Non-pigmented ciliary epithelial cell (primary cell): ENCODE measurements at places on chromosomes 3 and 15.

DNA sequence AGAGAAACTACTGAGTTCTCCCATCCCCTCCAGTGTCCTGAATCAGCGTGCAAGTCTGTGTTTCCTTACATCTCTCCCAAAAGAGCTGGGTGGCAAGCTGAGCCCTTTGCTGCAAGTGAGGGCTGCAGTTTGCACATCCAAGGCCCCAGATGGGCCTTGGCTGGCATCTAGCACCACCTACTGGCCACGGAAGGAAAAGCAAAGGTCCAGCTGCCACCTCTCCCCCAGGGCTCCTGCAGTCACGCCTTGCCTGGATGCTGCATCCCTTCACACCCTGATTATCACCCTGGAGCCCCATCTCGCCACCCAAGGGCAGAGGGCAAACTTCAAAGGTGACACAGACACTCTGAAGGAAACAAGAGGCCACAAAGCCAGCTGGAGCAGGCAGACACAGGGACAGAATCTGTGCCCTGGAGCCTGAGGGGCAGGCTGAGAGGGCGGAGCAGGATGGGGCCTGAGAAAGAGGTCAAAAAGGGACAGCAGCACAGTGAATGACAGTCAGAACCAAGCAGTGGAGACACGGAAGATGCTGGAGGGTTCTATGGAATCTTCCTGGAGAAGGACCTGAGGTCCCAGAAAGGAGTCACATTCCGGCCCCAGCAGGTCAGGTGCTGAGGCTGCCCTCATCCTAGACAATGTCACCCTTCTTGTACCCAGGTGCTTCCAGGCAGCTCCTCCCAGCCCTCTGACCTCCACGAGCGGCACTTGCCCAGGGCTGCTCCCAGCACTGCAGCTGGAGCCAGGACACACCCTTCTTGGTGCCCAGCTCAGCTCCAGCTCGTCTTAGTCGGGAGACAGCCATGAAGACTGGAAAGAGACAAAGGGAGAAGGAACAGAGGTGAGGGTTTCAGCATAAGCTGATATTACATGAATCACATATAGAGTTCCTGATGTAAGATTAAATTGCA is 18.3 kb upstream of the NTRK3 start:
- no peak for DNase-seq

GRCh38 chr3:24911076-24911475 is 416.4 kb upstream of the THRB start:
- no peak for DNase-seq

GRCh38 chr15:52912172-52912571 is 122.0 kb upstream of the ONECUT1 start:
- DNase-seq: no peak

DNA sequence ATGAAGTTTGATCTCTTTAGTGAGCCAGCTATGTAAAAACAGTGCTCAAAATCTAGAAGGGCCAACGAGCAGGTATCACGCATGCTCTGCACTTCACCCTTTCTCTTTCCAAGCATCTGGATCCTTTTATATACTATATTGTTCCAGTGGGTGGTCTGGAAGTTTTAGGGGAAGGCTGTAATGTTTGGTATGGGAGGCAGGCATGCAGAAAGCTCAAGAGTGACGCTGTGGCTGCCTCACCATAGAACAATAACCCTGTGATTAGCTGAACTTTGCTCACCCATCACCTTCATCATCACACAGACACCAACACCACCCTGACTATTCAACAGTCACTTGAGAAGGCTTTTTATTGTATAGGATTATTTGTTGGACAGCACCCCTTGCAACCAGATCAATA is 81.6 kb downstream of the FBN1 start:
- no peak for DNase-seq

GRCh38 chr3:31714495-31715280 is 182.0 kb downstream of the STT3B start:
- DNase-seq: no peak

DNA sequence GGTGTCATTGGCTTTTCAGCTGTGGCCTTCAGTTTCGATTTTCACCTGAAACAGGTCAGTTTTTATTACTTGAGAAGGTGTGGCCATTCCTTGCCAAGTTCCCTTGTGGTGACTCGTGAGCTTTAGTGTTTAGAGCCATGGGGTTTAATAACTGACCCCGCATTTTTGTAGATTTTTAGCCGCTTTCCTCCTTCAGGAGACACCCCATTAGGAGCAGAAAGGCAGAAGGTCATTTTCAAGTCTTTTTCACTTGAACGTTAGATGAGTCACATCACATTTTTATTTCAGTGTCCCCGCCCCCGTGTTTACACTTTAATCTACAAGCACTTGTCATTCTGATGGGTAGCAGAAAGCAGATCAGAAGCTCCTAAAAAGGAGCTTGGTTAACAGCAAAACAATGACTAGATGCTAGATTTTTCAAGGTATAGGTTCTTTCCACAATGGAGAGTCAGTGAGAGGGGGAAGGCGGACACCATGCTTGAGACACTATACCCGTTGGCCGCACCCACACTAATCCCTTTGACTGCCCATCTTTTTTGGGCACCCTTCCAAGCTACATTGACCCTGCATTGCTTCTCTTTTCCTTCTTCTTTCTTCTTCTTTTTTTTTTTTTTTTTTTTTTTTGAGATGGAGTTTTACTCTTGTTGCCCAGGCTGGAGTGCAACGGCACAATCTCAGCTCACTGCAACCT is 132.7 kb downstream of the GHSR start:
- DNase-seq: peak; percentile 37
